ENCODE measurements at places on chromosomes 7 and 10.

DNA sequence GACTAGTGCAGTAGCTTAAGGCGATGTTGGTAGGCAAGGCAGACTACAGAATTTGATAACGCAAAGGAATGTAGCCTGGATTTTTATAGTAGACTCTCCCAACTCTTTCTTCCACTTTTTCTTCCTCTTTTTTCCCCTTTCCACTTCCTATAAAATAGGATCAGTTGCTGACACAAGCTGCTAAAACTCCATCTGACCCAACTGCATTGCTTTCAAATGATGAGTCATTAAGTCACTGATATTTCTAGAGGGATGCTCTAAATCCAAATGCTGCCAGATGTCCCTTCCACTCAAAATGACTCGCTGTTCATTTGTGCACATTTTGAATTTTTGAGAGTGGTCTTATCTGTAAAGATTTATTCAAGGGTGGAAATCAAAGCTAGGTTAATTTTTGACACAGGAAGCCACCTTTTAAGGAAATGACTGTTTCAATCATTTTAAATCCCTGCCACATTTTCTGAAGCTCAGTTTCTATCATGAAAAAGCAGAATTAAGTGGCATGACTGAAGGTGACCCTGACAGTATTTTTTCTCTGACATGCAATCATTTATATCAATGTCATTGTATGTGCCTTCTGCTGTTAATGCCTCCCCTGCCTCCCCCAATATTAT is 25.8 kb upstream of the SFMBT2 start:
- DNase-seq: no peak

DNA sequence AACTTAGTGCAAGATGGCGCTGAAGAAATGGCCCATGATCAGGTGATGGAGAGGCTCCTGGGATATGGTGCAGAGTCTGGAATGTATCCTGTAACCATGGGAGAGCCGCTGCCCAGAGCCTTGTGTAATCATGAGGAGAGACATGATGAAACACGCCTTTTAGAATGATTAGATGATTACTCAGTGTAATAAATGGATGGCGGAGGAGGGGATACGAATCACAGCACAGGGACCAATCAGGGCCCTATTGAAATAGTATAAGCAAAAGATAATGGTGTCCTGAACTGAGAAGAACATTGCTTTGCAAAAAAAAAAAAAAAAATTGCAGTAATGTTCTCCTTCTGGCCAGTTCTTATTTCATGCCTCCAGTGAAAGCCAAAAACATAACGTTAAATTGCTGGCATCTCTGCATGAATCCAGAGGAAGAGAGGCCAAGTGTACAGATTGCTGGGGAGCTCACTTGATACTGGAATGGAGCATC is 668.5 kb upstream of the AUTS2 start:
- DNase-seq: no peak

- DNase-seq: no peak
These were observed 1.3 kb downstream of the NRCAM start for GRCh38 chr7:108454674-108455550.

DNA sequence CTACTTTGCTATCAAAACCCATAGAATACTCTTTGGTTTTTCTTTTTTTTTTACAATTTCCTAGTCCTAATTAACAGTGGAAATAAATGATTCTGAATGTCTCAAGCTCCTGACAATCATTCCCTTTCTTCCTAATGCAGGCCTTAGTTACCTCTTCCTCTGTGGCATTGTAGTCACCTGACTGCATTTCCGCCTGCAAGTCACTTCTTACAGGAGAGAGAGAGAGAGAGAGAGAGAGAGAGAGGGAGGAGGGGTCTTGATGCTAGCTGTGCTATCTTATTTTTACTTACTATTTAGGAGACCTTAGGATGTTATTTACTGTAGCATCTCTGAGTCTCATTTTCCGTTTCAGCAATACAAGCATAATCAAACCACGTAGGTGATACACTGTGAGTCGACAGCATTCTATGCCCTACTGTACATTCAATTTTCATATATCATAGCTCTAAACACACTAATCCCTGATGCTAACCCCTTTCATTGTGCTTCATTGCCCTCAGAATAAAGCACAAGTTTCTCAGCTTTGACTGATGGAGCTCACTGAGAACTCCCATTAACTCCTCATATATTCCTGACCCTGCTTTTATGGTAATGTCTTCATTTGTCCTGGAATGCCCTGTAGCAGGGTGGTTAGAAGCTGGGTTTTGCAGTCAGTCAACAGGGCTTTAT is 1237.3 kb downstream of the XPNPEP1 start:
- no peak for DNase-seq

DNA sequence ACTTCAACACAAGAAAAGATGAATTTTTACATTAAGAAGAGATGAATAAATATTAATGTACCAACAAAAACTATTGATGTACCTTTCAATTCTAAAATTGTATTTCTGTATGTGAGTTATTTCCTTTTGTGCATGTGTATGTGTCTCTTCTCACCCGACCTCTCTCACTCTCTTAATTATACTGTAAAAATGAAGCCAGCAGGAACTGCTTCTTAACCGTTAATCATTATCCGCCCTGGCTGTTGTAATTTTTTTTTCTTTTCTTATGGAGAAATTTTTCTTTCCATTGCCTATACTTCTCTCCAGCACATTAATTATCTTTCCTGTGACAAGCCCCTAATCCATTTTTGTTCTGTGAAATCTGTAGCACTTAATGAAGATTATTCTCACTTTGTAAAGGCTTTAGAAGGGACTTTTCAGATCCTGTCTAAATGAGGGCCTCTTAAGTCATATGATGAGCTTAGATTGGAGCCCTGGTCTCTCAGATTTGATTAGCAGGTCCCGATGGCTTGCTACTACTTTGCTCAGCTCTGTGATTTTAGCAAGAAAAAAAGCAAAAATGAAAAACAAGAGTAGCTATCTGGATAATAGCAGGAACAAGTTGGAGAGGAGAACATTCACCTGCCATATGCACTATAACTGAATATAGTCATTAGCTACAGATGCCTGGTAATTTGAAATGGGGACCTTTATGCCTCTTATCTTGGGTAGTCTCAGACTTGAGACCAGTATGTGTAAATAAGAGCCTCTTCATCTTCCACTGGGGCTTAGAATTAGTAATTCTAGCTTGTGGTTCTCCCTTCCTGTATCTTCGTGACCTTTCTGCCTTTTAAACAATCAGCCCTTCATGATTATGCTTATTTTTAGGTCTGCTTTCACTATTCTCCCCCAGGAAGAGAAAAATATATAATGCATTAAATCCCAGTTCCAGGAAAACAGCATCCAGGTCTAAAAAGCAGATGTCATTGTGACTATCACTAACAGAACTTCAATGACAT is 80.0 kb upstream of the COL1A2 start:
- no peak for DNase-seq

DNA sequence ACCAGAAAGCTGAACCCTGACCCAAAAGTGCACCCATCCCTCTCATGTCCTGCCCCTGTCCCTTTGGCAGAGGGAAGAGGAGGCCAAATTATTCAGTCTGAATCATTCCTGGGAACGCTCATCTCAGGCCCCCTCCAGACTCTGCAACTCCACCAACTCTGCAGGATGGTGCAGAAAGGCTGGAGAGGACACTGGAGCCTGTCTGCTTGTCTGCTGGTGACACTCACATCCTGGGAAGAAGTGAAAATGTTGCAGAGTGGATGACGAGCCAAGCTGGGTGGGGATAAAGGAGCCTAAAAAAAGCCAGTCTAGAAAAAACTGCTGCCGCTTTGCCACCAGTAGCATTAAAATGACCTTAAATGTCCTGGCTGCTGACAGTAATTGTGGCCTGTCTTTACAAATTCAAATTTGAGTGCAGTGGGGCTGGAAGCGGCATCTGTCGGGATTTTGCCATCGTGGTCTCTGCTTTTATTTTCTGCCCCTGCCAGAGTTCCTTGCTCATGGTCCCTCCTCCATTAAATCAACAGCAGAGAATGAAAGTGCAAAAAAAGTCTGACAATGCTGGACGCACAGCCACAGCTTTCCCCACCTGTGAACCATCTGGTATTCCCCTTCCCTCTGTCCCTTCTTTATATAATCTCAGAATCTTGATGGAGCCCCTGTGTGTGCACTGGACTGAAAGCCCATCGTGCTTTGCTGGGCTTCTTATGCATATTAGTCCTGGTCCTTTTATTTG is 63.9 kb downstream of the STK17A start:
- DNase-seq: no peak

DNA sequence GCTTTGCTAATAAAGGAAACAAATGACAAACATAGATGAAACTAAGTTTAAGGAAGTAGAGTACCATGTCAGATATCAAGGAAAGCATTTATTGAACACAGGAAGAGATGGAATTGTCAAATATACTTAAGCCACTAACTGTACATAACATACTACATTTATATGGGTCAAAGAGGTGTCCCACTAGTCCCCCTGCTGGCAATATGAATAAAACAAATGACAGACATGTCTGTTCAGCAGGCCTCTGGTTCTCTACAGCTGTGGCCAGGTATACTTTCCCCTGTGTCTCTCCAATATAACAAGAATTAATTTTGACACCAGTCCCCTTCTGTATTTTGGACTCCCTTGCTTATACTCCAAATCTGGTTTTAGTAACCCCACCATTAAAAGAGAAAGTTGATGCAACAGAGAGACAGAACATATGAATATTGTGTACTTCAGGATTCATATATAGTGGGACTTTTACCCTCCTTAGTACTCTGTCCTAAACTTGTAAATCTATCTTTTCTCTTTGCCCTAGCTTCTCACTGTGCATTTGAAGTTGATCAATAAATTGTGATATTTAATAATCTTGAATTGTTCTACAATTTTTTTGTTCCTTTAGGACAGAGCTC is 42.9 kb downstream of the CD36 start:
- DNase-seq: no peak

GRCh38 chr10:130341356-130341755 is 205.2 kb downstream of the GLRX3 start:
- DNase-seq: no peak

GRCh38 chr7:27210441-27211083 is 10.7 kb upstream of the HOXA13 start:
- peak; percentile 48 for DNase-seq

- DNase-seq: no peak
These were observed 7.7 kb upstream of the SRGN start for GRCh38 chr10:69080226-69080625.

DNA sequence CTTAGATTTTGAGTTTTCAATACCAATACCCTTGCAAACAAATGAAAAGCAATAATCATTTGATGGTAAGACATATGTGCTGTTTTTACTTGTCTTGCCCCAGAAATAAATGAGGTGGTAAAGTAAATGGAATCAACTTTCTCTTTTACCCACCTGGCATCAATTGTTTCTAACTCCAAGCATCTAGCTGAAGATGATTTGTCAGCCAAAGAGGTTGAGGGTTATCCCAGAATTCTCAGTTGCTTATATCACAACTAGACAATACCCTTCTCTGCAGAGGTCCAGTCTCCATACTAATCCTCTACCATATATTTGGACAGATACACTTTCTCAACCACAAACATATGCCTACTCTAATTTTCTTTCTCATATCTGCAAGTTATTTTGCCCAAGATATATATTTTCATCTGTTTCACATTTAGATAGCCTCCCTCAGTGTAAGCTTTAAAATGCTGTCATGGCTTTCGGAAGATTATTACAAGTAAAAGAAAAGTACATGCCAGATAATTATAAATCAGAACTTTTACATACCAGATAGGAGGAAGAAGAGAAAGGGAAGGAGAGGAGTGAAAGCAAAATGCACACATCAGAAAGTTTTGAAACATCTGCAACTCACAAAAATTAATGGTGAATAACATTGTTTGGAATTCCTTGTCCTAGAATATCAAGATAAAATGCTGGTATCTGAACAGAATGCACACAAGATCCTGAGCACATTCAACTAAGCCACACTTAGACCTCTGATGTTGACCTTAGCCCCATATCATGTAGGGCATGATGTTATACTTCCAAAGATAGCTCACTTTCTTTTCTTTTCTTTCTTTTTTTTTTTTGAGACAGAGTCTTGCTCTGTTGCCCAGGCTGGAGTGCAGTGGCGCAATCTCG is 146.6 kb downstream of the REEP3 start:
- no peak for DNase-seq

DNA sequence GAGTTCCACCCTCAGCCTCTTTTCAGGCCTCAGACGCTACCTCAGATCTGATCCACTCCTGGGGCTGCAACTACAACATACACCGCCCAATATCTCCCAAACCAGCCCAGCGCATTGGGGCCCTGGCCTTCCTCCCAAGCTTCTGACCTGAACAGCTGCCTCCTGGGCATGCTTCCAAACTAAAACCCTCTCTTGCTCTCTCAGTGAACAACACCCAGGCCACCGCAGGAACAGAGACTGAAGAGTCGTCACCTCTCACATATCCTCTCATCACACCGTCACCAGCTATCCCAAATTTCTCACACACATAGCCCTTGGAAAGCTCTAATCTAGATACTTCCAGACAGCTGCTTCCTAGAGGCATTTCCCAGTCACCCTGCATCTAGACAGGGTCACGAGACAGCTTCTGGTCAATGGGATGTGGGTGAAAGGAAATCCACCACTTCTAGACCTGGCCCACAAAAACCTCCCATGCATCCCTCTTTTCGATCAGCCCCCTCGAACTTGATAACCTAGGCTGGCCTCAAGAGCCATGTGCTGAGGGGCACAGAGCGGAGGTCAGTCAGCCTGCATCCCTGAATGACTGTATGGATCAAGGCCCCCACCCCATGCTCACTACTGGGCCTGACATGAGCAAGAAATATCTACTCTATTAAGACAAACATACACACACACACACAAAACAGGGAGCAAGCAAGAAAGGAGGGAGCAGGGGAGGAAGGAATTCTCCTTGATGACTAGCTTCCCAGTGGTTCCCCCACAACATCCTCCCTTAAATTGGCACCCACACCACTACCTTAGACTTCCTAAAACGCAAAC is 1.8 kb downstream of the PARP12 start:
- no peak for DNase-seq

- DNase-seq: no peak
These were observed 984.1 kb downstream of the LRMDA start for GRCh38 chr10:76415554-76415953.

GRCh38 chr7:42456756-42457276 is 219.8 kb upstream of the GLI3 start:
- no peak for DNase-seq

GRCh38 chr7:730501-731439 is 3.7 kb upstream of the PRKAR1B start:
- no peak for DNase-seq

DNA sequence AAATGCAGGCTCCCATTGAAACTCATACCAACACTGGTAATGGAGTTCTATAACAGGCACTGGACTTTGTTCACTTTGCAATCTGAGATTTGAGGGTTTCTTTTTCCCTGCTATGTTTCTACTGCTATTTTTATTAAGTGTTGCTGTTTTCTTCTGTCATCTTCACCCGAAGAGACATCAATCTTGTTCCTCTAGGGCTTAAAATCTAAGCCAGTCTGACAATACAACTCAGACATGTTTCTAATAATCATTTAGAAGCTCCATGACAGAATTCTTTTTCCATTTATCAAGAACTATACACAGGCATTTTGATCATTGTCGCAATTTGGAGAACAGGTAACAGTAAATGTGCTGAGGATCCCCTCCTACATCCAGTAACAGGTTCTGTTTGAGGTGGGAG is 98.5 kb upstream of the GNAI1 start:
- DNase-seq: no peak

GRCh38 chr10:60044971-60045370 is 138.6 kb upstream of the CCDC6 start:
- no peak for DNase-seq
